Activated CD4-positive, alpha-beta T cell treated with anti-CD3 and anti-CD28 coated beads for 4 hours (primary cell): ENCODE measurements at places on chromosomes 5 and 9.

- peak; percentile 65 for DNase-seq
Observed at GRCh38 chr9:111597852-111598732, 1.4 kb downstream of the PTGR1 start.

GRCh38 chr9:94931740-94932139 lies 205.2 kb downstream of the AOPEP start:
- no peak for DNase-seq

- DNase-seq, result no peak
Observed at GRCh38 chr5:143306040-143306439, 97.4 kb downstream of the NR3C1 start.

DNA sequence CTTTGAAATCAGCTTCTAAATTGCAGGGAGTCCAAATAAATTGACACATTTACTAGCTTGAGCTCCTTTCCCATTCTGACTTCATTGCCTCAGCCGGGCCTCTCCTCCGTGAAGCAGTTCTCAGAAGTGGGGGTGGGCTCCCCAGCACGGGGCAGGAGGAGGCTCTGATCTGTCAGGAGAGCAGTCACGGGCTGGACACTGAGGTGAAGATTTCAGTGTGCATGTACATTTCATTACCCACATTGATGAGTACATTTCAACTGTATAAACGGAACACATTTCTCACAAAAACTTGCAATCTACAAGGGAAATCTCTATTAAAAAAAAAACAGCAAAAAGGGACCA lies 195.9 kb downstream of the SEMA6A start:
- no peak for DNase-seq

DNA sequence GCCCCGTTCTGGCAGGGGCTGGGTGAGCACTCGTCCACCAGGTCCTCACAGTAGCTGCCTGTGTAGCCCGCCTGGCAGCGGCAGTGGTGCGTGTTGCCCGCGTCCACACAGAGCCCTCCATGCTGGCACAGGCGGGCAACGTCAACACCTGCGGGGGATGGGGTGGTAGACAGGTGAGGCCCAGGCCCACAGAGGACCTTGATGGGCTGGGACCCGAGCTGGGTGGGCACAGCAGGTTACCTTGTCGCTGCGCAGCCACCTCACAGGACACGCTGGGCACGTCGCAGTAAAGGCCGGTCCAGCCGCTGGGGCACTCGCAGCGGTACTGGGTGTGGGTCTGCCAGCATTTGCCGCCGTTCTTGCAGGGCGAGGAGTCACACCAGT lies 25.1 kb upstream of the SEC16A start:
- DNase-seq, result no peak

DNA sequence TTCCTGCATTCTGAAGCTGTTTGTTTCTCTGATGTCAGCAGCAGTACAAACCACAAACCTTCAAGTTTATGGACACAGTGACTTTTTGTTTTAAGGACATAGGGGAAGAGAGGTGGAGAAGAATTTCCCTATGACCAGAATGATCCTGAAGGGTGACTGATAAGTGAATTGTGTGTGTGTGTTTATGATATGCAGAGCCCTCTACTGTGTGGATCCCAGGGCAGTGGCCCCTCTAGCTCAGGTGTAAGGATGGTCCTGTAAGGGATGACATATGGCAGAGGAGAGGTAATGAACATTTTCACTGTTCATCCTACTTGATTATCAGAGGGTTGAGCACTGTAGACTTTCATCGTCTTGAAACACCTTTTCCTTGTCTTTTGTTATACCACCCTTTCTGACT lies 30.6 kb upstream of the TMED7 start:
- DNase-seq, result no peak

GRCh38 chr5:43037636-43038495 lies 2.3 kb downstream of the ANXA2R start:
- peak; percentile 46 for DNase-seq

GRCh38 chr5:43192558-43193180 lies 644 bp downstream of the NIM1K start:
- peak; percentile 12 for DNase-seq

DNA sequence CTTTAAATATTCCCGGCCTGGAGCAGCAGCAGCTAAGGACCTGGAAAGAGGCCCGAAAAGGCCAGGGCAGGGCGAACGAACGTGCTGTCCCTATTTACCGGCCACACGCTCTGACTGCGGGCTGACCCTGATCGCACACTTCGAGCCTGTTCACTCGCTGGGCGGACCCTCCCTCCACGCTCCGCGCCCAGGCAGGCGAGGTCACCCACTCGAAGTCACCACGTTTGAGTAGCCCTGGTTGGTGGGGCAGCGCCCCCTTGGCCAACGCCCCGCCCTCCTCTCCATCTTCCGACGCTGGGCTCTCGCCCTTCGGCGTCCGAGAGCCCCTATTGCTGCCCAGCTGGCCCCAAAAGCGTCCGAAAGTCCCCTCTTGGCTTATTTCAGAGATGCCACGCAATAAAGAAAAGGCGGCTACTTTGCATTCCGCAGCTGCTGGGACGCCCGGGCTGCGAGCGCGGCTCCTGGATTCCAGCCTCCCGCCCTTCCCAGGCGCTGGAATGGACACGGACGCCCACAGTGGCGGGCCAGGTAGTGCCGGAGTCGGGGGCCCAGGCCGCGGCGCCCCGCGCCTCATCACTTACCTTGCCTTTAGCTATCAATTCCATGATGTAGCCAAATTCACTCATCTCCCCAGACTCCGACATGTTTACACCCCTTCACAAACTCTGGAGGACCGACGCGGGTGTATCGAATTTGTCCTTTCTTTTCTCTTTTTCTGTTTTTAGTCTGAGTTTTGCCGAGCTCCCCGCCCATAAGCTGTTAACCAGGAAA lies 9.9 kb upstream of the TRIM36 start:
- DNase-seq, result no peak

DNA sequence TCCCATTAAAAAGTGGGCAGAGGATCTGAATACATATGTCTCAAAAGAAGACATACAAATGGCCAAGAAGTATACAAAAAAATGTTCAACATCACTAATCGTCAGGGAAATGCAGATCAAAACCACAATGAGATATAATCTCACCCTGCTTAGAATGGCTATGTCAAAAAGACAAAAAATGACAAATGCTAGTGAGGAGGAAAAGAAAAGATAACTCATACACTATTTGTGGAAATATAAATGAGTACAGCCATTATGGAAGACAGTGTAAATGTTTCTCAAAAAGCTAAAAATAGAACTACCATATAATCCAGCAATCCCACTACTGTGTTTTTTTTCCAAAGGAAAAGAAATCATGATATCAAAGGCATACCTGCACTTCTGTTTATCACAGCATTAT lies 450.7 kb downstream of the EFNA5 start:
- no peak for DNase-seq

GRCh38 chr5:18601185-18601584 lies 966.9 kb downstream of the TAF11L14 start:
- no peak for DNase-seq

- no peak for DNase-seq
Observed at GRCh38 chr5:105034401-105034763, 1471.8 kb upstream of the NUDT12 start.

- DNase-seq, result no peak
Observed at GRCh38 chr5:109452661-109453060, 42.9 kb upstream of the PJA2 start.

- DNase-seq, result no peak
Observed at GRCh38 chr5:30387974-30388632, 805.4 kb upstream of the CDH6 start.

DNA sequence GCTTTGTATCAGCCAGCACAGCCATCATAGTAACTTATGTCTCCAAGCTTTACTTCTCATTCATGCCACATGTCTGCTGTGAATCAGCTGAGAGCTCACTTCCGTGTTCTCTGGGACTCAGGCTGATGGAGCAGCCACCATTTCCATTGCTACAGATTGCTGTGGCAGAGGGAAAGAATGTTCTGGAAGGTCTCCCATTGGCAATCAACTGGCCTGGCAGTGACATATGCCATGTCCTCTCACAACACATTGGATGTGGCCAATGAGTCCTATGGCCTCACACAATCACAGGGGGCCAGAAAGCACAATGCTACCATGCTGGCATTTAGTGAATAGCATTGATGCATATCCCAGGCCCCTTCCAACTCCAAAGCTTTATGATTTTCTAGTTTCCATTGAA lies 44.1 kb downstream of the KIF4B start:
- DNase-seq, result no peak

DNA sequence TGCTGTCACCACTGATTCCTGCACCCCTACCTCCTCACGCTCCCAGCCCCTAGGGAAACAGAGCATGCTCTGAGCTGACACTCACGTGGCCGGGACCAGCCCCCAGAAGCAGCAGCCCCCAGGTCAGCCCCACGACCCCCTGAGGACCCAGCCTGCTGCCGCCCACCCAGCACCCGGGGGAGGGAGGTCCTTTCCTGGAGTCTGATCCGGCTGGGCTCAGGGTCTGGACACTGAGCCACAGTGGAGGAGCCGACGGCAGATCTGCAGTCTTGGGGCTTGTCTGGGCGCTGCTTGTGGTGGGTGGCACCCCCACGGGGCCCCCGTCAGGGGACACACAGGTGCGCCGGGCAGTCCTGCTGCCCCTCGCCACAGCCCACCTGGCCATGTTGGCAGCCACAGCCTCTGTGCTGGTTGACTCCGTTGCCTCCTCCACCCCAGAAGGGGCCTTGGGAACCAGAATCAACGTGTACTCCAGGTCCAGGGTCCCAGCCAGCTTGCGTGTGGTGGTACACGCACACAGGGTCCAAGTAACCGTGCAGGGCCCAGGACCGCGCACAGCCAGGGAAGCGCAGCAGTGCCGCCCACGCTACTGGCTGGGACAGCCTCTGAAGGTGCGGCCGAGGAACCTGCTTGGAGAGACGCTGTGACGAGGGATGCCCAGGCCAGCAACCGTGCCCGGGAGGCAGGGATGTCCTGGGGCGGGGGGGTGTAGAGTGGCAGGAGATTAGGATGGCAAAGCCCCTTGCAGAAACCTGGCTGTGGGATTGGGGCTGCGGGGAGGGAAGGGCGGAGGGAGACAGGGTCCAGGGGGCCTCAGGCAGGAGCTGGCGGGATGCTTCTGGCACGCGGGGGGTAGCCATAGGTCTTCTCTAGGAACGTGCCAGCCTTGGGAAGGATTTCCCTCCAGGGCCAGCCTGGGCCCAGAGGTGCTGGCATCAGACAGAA lies 3.5 kb downstream of the DNLZ start:
- DNase-seq, result no peak

DNA sequence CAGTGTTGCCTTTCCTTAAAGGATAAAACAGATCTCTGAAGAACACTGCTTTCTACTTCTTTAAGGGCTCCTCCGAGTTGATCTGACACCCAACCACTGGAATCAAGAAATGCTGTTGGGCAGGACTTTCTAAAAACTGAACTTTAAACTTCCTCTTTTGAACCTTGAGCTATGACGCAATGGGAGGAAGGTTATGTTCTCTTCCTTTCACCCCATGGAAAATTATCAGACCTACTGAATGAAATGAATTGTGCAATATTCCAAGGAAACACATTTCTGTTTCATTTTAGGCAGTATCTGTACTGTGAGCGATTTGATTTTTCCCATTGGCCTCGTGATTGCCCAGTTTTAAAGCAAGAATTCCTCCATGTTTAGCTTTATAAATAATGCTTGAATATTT lies 206.0 kb upstream of the PRR16 start:
- DNase-seq, result no peak

- DNase-seq, result peak; percentile 20
Observed at GRCh38 chr5:543755-544674, 19.8 kb upstream of the SLC9A3 start.

DNA sequence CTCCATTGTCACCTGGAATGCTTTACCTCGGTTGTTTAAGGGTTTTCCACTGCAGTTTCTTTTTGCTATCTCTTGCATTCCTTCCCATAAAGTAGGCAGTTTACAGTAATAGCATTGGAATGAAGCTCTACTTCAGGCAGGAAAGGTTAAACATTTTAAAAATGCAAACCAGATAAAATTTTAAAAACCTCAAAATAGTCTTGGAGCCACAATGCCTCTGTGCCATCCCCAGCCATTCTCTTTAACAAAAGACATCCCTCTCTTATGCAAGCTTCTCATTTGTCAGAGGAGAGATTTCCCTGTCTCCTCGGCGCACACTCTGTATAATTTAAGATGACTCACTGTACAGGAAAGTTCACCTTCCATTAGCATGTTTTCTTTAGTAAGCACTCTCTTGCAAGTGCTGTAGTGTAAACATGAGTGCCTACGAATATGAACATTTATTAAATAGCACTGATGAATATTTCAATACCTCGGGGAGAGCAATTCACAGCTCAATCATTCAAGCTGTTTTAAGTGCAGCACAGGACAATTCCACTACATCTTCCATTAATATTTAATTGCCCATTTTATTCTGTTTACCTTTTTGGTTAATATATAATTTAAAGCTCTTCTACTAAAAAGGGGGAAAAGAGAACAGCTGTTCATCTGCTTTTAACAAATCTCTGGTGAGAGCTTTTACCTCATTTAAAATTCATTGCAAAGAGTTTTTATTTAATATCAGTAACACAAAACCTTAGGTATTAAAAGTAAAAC lies 343.6 kb downstream of the SPATA31D1 start:
- no peak for DNase-seq

DNA sequence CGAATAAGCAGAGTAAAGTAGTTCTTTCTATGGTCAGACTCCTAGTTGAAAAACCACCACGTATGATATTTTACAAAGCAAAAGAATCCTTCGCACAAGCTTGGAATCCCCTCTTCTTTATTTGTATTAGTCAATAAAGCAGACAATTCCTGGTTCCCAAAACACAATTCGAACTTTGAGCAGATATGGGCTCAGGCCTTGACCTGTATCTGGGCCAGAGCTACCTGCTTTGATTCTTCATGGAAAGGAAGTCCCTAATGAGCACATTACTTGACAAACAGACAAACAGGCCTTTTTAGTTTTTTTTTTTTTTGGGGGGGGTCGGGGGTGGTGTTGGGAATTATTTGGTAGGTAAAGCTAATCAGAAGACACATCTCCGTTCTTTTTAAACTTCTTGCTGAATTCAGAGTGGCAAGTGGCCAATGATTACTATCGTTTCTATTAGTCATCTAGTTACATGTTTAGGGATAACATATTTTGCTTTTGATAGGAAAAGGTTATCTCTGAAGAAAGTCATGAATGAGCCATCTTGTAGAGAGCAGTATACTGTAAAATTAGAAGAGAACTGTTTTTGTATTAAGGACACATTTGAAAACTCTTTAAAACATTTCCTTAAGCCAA lies 116.6 kb upstream of the HMHB1 start:
- DNase-seq, result no peak

GRCh38 chr9:130306823-130307666 lies 41.5 kb downstream of the HMCN2 start:
- no peak for DNase-seq

DNA sequence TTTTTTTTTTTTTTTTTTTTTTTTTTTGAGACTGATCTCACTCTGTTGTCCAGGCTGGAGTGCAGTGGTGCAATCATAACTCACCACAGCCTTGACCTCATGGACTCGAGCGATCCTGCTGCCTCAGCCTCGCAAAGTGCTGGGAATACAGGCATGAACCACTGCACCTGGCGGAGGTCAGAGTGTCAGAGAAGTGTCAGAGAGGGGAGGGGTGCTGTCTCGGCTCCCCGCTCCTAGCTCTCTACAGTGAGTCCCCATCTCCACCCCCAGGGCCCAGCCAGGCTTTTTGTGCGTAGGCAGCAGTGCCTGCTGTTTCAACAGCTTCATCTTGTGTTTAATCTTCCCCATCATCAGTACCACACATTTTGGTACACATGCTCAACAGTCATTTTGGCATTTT lies 38.3 kb downstream of the SAR1B start:
- DNase-seq, result no peak
